Sciatic nerve (tissue), 2 donors: ENCODE measurements at places on chromosomes 16 and 17. TPM values are rescaled to one million over a fixed set of nuclear protein-coding genes. Genes with fewer than 3 reads are reported as not detected.

DHRS7C gene
- not detected for total RNA-seq

TBX6 gene
- total RNA-seq: 1.7 TPM

GRCh38 chr16:66383551-66383950 lies 17.1 kb downstream of the CDH5 start:
- DNase-seq: peak; percentile 53

- DNase-seq: no peak
Measured at GRCh38 chr17:80163336-80163735, 6.5 kb upstream of the CARD14 start.

FNDC8 gene
- not detected for total RNA-seq

DNA sequence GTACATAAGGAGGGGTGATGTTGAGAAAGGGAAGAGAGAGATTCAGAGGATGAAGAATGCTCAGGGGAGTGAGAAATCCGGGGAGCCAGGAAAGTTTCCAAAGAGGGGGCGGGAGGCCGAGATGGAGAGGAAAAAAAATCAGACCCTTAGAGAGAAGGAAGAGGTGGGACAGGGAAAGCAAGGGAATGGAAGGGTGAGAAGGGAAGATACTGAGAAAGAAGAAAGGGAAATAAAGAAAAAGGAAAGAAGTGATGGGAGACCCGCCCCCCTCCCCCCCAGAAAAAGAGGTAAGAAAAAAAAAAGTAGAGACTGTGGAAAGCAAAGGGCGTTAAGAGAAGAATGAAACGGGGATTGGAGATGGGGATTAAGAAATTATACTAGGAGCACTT lies 507 bp downstream of the DYNLRB2 start:
- DNase-seq: no peak

ANKRD40CL gene
- not detected for total RNA-seq

DNA sequence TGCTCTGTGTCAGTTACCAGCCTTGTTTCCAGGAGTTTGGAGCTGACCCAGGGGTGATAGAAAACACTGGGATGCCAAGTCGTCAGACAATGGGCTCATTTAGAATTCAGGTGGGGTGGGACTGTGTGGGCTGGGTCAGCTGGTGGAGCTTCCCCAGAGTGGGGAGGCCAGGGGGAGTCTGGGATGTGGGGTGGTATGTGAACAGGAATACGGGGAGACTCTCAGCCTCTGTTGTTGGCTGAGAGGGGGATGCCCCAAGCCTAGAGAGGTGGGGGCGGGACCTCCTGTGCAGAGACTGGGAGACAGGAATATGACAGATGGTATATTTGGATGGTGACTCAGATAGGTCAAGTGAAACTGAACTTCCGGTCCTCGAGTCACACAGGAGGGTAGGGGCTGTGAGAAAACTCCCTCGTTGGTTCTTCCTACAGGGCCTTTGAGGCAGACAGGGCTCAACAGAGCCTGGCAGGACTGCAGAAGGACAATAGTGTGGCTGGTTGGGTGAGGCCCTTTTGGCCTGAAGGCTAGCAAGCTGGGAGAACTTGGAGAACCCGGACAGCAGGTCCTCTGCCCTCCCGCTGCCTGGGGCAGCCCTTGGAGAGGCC lies 23.7 kb downstream of the CDH1 start:
- no peak for DNase-seq

APOH gene
- total RNA-seq: not detected
